ENCODE measurements at places on chromosomes 13 and 19.

GRCh38 chr13:25827831-25828465, 223.9 kb downstream of the SHISA2 start:
- DNase-seq, result no peak

GRCh38 chr19:53865918-53866864, 1.5 kb upstream of the MYADM start:
- DNase-seq, result peak; percentile 79

GRCh38 chr19:54803410-54803809, at the start of gene KIR2DL4:
TSS of gene KIR2DL4 (plus strand) at chr19:54803610. CDS start at chr19:54803652, 42 bp downstream.
- no peak for DNase-seq

DNA sequence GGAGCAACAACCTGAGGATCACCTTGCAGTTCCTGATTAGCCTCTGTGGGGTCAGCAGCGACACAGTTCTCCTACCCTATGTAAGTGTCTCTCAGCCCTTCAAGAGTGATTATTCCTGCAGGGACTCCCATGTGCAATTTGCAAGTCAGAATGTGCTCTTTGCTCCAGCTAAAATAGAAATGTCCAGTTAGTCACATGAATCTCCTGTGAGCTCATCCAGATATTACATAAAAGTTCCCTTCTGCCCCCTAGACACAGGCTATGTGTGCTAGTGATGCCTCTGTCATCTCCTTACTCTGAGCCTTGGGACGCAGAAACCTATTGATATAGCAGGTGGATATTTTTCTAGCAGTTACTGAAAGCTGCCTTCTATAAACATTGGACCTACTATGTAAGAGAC, 105.5 kb downstream of the ZAR1L start:
- DNase-seq, result no peak

DNA sequence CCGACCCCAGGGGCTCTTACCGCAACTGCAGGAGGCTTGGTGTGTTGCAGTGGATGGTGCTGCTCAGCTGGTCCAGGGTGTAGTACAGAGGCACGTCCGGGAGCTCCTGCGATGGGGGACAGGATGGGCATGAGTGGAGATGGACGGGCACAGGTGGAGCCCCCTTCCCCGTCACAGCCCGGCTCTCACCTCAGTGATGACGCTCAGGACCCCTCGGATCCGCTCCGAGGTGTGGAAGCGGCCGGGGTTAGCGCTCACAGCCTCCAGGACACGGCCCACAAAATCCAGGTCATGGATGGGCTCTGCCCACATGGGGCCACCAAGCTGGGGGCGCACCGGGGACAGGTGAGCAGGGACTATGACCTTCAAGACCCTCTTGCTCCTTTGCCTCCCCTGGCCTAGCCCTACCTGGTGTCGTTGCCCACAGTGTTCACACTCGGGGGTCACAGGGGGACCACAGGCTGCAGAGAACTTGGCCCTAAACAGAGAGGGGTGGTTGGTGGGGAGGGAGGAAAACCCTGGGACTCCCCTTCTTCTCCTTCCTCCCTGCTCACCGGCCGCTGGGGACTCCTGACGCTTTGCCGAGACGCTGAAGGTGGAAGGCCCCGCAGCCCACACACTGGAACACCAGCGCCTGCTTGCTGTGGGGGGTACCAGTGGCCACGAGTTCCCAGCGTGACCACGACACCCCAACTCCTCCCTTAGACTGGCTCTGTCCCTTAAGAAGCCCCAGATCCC, 6.9 kb upstream of the LYL1 start:
- no peak for DNase-seq

DNA sequence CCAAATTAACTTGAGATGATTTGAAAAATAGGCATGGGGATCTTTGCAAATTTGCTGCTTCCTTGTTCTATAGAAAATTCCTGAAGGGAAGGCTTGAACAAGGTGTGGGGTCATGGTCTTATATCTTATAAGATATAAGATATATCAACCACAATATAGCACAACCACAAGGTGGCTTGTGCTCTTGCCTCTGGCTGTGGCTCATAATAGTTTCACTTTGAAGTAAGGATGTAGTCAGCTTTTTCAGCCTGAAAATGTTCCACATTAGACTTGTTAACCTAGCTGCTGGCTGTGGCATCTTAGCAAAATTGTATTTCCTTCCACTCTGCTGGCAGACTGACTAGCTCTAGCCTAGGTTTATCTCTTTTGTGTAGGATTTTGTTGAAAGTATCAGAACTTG, 169.7 kb downstream of the KLF5 start:
- DNase-seq, result no peak

GRCh38 chr13:20160306-20161274, at the start of gene GJA3:
TSS of gene GJA3 (minus strand) at chr13:20161052. CDS start at chr13:20143288, 17,764 bp downstream.
- DNase-seq, result no peak

GRCh38 chr19:12113121-12113520, 27.0 kb downstream of the ZNF20 start:
- no peak for DNase-seq

- no peak for DNase-seq
These were observed 10.9 kb downstream of the GARRE1 start for GRCh38 chr19:34265221-34265650.

GRCh38 chr19:18107235-18107634, 9.7 kb downstream of the MAST3 start:
- no peak for DNase-seq

DNA sequence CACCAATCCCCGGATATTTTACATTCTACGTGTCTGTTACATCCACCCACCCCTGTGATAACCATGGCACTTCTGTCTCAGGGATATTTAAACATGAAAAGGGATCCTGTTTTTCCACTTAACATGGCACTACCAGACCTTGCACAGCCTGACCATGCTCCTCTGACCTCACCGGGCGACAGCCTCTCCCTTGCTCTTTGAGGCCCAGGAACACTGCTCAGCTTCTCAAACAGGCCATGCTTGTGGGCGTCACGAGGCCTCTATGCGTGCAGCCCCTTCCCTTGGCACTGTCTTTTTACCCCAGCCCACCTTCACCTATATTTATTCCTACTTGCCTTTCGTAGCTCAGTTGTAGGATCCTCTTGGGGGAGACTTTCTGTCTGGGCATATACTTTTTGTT, 385.6 kb downstream of the UQCRFS1 start:
- no peak for DNase-seq

DNA sequence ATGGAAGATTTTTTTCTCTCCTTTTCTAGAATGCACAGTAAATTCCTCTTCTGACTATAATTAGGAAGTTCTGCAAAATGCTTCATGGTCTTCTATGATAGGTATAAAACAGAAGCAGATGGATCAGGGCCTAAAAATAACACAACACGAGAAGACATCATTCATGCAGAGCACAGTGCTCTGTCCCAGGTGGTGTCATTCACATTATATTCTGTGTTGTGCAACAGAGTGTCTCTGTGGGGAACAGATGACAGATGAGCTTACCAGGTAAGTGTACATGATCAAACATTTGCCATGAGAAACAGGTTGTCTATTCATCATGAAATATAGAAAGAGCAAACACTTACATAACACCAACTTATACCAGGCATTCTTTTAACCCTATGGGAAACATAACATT, 288.3 kb downstream of the KCTD12 start:
- no peak for DNase-seq

GRCh38 chr19:40604647-40605215, 3.6 kb downstream of the LTBP4 start:
- no peak for DNase-seq

DNA sequence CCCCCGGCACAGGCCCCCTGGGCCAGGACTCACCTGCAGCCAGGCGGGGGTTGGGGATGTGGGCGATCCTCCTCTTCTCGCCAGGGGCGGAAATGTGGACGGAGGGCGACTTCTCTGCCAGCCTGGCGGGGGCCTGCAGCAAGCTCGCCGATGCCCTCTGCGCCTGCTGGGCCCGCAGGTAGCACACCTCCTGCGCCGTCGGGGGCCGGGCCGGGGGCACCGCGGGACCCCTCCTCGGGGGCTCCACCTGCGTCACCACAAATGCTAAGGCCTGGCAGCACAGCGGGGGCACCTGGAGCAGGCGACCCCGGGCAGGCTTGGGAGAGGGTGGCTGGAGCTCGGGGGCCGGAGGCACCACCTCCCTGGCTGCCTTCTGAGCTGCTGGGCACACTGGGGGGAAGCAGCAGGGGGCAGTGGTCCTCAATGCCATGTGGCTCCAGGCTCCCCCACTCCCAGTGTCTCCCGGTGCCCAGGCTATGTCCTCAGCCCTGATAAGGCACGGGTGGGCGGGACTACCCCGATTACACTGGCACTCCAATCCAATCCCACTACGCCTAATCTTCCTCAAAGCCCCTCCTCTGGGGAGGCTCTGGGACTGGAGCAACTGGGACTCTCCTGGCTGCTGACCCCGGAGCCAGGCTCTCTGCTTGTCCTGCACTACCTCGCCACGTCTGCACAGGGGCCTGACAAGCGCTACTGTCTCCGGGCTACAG, 11.6 kb upstream of the ATP8B3 start:
- DNase-seq, result no peak

GRCh38 chr19:17824339-17824738, 3.0 kb upstream of the INSL3 start:
- DNase-seq, result no peak

DNA sequence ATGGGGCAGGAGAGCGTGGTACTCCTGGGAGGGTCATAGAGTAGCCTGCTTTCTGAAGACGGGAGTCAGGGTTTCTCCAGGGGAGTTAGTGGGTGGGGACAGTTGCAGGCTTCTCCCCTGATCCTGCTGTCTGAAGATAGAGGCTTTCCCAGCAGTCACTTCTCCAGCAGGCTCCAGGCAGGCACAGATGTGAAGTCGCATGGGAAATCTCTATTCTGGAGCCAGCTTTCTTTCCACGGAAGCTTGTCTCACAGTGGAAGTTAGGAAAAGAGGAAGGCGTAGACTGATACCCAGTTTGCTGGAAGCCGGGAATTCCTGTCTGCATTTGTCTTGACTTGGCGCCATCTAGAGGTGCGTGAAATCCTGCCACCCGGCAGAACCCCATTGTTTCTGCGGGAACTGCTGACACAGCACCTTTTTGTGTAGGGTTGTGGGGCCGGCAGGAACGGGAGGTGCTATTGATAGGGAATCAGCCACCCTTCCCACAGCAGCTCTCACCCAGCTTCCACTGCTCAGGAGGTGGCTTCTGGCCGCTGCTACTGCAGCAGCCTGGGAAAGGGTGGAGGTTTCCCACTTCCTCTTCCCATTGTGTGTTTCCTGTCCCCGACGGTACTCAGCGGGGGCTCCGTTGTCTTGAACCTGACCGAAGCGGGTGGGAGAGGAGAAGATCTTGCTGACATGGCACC, 28.5 kb upstream of the NPAS1 start:
- peak; percentile 92 for DNase-seq

DNA sequence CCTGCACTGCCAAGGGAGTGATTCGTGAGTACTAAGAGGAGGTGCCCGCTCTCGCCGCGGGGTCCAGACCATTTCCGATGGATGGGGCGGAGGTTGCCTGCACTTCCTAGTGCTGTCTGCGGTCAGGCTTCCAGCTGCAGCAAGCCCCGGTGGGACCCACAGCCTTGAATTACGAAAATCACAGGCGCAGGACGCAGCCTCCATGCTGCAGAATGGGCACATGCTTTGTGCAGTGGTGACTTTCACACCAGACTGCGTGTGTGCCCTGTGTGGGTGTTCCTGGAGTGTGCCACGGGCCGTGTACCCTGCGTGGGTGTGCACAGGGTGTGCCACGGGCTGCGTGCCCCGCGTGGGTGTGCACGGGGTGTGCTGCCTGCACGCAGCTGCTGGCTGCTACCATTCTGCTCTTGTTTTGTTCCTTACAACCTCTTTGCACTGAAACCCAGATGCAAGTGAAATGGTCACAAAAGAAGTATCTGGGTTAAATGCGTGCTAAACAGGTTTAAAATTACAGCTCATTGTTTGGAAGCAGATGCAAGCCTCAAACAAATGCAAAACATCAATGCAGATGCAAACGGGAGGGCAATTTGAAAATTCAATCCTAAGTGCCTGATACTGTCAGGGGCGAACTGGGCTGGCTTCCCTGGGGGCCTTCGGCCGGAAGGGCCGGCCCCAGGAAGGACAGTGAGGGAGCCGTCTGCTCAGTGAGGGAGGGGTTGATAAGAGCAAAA, 221.2 kb upstream of the SOX1 start:
- DNase-seq, result no peak

DNA sequence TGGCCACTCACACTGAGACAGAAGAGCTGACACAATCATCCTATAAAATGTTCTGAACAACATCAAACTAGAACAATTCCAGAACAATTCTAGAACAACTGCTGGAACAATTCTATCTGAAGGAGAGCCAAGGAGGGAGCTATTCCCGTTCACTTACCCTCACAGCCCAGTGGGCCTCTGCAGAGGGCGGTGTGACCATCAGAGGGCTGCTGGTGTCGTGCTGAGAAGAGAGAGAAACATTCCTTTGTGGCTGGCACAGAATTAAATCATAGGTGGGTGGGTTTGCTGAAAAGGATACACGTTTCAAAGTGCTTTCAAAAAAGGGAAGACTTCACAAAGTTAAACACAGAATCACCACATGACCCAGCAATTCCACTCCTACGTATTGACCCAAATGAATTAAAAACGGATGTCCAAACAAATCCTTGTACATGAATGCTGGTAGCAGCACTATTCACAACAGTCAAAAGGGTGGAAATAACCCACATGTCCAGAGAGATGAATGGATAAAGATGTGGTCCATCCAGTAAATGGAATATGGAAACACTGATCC, 34.9 kb downstream of the EPS15L1 start:
- no peak for DNase-seq

All from hippocampal formation (tissue), 2 donors.